GM18507 (cell line): ENCODE measurements at places on chromosomes 1 and 21.
A peak's percentile ranks its signal among the peaks of the same experiment; 100 is the strongest.

- DNase-seq: no peak
These were observed 114.4 kb upstream of the ZC3H12A start for GRCh38 chr1:37360011-37360410.

GRCh38 chr1:31412732-31413404, at the start of gene SERINC2:
TSS of gene SERINC2 (plus strand) at chr1:31413213. CDS start at chr1:31413266, 53 bp downstream.
- peak; percentile 54 for DNase-seq

- DNase-seq: no peak
These were observed 414.8 kb downstream of the NPHP4 start for GRCh38 chr1:5577255-5578040.

- no peak for DNase-seq
These were observed 24.1 kb upstream of the RNF19B start for GRCh38 chr1:32988665-32989064.

DNA sequence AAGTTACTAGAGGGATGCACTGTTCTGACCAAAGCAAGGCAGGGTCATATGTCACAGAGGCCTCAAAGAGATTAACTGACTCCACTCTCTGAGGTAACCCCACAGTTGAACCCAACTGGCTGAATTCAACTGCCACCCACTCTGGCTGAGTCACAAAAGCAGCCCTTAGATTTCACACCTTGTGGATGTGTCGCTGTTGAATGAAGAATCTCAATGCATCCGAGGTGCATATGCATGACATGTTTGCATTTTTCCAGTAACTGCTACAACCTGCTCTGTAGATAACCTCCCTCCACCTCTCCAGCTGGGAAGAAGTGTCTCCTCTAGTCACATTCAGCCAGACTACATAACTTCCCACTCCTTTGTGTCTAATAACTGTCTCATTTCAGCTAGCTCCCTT, 27.9 kb upstream of the KIF21B start:
- no peak for DNase-seq

DNA sequence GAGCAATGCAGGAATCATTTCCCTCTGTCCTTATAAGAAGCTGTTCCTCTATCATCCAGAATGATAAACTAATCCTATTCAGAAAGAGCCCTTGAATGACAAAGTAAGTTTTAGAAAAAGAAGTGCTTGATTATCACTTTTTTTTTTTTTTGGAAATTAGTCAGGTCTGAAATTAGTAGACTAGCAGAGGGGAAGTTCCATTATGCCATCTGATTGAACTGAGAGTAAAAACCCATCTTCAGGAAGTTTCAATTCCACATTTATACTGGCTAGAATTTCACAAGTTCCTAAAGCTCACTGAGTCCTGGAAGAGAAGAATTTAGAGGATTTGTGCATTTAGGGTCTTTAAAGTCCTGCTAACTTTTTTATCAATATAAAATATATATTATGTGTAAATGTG, 128.8 kb upstream of the COA6 start:
- DNase-seq: no peak
